ENCODE measurements at places on chromosomes 2 and 18.

- DNase-seq, result no peak
These were observed 142.2 kb upstream of the CAPN13 start for GRCh38 chr2:30949435-30949834.

DNA sequence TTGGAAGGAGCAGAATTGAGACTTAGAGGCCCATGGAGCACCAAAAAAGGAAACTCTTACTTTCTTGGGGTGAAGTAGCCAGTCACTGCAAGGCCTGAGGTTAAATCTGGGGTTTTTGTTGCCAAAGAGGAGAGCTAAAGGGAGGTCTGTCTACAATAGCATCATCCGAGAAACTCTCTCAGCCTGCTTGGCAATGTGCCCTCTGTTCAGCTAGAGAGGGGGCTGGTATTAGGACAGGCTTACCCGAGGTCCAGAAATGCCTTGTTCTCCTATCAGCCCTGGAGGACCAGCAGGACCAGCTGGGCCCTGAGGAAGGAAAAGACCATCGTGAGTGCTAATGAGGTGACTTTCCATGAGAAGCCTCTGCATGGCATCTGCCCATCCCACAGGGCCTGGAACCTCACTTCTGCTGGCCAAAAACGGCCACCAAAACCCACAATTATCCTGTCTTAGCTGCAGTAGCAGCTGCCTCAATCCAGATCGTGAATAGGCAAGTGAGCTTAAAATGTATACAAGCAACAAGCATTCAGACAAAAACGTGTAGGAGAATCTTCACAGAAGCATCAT lies 61.6 kb downstream of the COL6A3 start:
- DNase-seq, result no peak

DNA sequence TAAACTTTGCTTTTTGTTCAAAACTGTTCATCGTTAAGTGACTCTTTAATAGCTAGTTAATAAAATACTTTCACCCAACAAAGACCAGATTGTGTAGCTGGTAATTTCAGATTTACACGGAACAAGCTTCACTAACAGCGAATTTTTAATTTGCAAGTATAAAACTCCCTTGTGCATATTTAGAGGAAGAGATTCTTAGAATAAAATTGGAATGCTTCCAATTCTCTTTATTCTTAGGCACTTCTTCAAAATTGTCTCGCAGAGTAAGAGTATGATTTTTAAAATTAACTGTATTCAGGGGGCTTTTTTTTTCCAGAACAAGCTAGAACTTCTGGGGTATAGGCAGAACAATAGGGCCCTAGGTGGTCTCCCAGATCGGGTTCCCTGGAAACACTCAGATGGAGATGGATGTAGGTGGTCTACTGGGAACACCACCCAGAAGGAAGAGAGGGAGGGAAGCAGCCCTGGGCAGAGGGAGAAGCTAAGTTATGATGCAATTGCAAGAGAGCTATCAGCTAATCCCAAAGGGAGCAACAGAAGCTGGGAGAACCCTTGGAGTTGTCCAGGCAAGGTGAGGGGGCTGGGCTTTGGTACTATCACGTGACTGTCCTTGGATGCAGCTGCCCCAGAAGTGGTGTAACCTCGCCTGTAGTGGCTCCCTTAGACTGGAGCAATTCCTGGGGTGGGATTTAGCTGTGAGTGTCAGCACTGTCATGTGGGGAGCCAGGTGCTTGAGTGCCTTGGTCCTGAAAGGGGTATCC lies 151.7 kb upstream of the ASB18 start:
- no peak for DNase-seq

DNA sequence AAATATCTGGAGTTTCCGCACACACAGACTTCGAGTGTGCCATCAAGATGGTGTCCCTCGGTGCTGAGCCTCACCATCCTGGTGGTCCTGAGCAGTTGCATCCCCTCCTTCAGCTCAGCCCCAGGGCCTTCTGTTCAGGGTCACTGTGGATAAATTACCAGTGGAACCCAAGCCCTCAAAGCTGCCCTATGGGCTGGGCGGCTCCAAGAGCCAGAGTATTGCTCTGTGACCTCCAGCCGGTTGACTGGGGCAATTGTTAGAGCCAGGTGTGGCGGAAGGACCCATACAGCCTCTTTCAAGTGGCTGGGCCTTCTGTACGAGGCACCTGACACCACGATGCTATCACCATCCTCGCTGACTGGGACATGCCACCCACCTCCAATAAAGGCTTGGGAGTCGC lies 215.5 kb downstream of the GBX2 start:
- no peak for DNase-seq

- DNase-seq, result no peak
These were observed 108.3 kb downstream of the SPP2 start for GRCh38 chr2:234158812-234159211.

DNA sequence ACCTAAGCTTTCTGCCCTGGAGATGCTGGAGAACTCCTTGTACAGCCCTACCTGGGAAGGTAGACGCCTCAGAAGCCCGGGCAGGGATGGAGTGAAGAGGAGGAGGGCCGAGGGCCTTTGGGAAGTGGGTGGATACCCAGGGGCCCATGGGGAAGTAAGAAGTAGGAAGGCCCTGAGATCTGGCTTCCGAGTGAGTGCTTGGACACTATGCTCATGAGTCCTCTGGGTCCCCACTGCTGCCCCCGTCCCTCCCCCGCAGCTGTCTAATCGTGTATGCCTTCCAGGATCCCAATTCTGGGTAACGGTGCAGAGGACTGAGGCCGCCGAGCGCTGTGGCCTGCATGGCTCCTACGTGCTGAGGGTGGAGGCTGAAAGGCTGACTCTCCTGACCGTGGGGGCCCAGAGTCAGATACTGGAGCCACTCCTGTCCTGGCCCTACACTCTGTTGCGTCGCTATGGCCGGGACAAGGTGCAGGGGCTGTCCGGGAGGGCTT lies 1.1 kb downstream of the DOK1 start:
- peak; percentile 7 for DNase-seq

- DNase-seq, result no peak
These were observed 58.2 kb upstream of the DYNC1I2 start for GRCh38 chr2:171629113-171629512.

DNA sequence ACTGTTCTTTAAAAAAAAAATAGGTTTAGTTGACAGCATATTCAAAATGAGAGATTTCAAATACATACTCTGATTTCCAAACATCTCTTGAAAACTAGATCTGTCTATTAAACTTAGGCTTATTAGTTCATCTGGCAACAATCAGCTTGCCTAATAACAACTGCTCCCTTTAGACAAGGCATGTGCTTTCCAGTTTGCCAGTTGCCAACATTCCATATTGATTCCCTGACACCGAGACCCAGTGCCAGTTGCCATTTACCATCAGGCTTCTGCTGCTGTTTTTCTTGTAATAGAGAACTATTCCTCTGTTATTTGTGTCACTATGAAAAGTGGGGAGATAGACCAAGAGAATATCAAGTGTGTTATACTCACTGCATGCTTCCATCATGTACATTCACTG lies 256.0 kb downstream of the C1D start:
- DNase-seq, result no peak
